ENCODE measurements at places on chromosomes 6 and 20.

- no peak for DNase-seq
These were observed 2.0 kb downstream of the MMP9 start for GRCh38 chr20:46010491-46011391.

GRCh38 chr6:135675026-135675425 is 176.5 kb upstream of the PDE7B start:
- no peak for DNase-seq

DNA sequence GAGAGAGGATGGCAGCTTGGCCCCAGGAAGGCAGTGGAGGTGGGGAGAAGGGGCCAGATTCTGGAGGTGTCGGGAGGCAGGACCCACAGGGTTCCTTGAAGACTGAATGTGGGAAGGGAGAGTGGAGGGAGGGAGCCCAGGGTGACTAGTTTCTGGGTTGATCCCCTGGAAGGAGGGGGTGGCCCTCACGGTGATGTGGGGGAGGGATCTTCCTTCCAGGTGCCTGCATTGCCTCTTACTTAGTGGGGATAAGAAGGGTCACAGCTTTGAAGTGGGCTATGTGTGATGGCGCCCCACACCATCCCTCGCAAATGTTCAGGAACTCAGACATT is 26.7 kb downstream of the VSTM2L start:
- DNase-seq = no peak

DNA sequence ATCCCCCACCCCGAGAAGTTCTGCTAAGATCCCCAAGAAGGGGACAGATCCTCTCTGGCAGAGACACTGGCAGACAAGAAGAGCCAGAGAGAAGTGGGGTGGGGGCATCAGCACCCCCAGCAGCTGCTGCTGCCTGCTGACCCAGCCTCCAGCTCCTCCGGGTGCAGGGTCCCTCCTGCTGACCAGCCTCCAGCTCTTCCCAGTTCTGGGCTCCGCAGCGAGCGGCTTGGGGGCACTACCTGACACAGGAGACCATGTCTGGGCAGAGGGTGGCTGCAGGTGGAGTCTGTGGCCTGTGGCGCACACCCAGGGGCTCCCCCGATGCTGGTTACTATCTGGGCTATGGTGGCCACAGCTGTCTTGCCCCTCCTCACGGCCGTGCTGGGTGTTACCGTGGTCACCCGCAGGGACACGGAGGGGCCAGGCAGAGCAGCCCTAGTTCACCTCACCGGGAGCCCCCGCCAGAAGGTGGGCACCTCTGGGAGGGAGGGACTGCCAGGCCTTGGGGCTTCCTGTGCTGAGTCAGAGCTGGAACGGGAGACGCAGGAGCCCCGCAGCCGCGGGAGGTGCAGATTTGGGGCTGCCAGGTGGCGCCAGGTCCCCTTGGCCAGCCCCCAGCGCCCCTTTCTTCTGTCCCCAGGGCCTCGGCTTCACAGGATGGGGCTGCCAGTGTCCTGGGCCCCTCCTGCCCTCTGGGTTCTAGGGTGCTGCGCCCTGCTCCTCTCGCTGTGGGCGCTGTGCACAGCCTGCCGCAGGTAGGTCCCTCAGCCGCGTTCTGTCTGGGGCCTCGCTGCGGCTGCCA is 630 bp downstream of the LIME1 start:
- DNase-seq = no peak

DNA sequence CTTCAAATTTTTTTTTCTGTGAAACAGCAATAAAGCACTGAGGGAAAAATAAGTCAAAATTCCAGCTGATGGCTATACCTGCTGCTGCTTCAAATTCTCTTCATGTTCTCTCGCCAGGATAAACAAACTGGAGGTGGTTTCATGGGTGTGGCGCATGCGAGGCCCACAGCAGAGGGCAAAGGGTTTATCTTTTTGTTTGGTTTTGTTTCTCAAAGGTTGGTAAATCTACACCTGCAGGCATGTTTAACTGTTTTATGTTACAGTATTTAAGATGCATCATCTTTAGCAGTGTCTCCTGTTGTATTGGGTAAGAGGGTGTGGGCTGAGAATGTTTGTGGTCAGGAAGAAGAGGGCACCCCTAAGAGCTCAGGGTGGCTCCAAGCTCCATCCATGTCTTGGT is 342.2 kb downstream of the CDH26 start:
- no peak for DNase-seq

DNA sequence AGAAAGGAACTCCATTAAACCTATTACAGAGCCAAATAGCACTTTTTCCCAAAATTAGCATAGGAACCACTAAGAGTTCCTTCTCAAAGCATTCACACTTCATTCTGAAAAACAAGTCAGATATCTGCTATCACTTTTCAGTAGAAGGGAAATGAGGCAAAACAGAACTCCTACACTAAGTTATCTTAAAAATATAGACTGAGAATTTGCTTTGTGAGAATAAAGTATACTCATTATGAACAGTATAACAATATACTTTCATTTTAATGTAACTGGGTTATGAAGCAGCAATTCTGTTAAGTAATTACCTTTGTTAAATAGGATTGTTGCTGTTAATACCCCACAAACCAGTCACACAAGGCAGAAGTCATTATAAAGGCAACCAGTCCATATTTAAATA is 8.7 kb downstream of the MTRF1L start:
- DNase-seq = no peak

DNA sequence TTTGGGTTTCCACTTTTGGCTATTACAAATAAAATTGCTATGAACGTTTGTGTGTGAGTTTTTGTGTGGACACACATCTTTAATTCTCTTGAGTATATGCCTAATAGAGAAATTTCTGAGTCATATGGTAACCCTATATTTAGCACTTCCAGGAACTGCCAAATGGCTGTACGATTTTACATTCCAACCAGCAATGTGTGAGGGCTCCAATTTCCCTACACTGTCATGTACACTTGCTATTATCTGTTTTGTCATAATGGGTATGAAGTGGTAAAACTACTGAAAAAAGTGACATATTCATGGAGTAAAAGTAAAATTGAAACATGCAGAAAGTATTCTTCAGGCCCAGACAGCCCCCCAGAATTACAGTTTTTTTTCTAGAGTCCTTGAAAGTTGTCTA is 59.6 kb upstream of the ESR1 start:
- DNase-seq = peak; percentile 37

DNA sequence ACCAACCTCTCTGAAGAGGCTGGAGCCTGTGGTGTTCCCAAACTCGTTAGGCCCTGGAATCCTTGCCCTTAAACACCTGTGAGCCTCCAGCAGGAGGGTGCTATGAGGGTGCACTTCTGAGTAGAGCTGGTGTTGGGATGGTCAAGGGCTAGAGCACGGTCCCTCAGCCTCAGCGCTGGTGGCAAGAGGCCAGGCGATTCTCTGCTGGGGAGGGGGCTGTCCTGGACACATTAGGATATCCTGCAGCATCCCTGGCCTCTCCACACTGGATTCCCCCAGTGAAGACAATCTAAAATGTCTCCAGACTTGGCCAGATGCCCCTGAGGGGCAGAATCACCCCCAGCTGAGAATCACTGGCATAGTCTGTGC is 157.8 kb downstream of the SYCP2 start:
- no peak for DNase-seq

DNA sequence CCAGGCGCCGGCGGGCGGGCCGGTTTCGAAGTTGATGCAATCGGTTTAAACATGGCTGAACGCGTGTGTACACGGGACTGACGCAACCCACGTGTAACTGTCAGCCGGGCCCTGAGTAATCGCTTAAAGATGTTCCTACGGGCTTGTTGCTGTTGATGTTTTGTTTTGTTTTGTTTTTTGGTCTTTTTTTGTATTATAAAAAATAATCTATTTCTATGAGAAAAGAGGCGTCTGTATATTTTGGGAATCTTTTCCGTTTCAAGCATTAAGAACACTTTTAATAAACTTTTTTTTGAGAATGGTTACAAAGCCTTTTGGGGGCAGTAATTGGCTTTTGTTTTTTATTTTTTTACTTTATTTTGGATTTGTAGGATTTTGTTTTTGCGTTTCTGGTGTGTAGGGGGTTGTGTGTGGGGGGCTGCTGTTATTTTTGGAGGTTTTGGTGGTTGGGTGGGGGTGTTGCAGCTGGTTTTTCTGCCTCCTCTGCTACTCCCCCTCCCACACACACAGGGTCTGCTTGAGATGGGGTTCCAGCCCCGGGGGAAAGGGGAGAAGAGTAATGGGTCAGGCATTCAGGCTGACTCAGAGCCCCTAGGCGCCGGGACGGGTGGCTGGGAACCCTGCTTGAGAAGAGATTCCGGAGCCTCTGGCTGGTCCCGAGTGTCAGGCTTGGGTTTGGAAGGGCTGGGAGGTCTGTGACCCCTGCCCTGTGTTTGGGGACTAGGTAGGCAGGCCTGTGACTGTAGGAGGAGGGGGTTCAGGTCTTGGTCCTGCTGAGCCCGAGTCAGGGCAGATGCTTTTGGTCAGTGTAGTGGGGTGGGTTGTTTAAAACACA is 2.0 kb downstream of the CEBPB start:
- DNase-seq = peak; percentile 95

- DNase-seq = peak; percentile 53
These were observed 14.9 kb downstream of the SYCP2L start for GRCh38 chr6:10901770-10902169.

DNA sequence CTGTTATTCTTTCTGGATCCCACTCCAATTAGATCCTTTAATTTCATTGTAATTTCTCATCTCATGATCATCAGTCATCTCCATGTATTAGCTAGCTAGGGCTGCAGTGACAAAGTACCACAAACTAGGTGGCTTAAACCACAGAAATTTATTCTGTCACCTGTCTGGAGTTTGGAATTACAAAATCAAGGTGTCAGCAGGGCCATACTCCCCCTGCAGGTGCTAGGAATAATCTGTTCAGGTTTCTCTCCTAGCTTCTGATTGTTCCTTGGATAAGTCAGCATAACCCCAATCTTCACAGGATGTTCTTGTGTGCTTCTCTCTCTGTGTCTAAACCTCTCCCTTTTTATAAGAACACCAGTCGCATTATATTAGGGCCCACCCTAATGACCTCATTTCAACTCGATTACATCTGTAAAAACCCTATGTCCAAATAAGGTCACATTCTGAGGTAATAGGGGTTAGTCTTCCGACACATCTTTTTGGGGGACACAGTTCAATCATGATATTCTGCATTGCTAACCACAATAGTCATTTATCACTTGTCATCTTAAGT is 40.5 kb downstream of the BEND6 start:
- no peak for DNase-seq

DNA sequence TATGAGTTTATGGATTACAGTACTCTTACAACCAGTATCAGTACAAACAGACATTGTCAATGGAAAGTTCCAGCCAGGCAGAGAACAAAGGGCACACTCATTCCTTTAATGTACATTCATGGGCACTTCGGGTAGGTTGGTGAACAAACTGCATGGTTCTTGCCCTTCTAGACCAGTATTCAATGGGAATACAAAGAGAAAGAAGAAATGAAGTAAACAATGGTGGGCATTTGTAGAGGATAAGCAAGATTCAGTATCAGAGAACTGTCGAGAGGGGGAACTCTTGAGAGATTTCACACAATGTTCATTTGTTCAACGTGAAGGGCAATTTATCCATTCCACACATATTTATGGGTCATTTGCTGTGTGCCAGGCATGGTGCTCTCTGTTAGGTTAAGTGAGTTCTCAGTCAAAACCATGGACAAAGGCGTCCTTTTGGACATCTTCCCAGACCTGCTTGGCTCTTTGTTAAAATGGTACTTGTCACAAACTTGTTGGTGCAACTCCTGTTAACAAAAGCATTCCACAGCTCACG is 714.8 kb downstream of the DHX35 start:
- no peak for DNase-seq

DNA sequence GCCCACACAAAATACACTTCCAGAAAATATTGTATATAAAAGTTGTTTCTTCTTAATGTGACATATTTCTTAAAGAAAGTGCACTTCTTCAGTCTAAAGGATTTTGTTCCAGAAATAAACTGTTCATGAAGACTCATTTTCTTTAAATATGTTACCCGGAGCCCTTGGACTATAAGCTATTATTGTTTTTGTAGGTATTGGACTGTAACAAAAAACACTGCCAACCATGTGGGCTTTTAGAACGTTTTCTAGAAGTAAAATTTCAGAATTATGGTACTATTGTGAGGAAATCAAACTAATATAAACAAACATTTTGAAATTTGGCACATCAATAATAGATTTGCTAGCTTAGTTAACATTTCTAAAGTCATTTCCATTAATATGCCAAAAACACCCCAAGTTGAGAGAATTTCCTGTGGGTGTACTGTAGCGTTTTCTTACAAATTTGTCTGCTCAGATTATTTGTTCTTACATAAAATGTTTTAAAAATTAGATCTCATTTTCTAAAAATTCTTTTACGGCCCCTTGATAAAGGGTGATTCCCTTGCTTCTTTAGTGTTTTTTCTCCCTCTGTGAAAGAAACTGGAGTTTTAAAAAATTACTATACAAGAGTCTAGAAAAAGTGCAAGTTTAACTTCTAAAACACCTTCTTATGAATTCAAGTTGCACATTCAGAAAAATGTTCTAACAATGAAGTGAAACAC is 3.4 kb downstream of the NKX2-4 start:
- DNase-seq = peak; percentile 13

DNA sequence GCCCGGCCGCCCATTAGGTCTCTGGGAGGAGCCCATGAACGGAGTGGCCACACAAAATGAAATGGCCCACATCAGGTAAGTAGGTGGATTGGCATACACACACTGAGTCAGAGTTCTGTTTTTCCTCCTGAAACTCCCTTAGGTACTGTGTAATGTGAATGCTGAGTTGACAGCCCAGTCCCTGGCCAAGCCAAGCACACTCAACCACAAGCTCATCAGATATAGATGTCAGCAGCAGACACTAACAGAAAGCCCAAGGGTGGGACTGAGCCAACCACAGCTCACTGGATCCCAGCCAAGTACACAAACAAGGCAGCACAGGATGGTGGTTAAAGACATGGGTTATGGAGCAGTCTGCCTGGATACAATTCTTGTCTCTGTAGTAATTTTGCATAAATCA is 403.4 kb downstream of the GJA1 start:
- no peak for DNase-seq

GRCh38 chr6:92270365-92270764 is 1149.0 kb downstream of the EPHA7 start:
- no peak for DNase-seq

GRCh38 chr6:102902471-102902870 is 1509.0 kb downstream of the GRIK2 start:
- DNase-seq = no peak

GRCh38 chr6:40387127-40387870 is 199.9 kb downstream of the LRFN2 start:
- DNase-seq = no peak

- peak; percentile 73 for DNase-seq
These were observed 515.5 kb downstream of the COL12A1 start for GRCh38 chr6:74690365-74690764.

Data from muscle of leg (tissue), 16 donors.